ENCODE measurements at places on chromosomes 13 and 19.

DNA sequence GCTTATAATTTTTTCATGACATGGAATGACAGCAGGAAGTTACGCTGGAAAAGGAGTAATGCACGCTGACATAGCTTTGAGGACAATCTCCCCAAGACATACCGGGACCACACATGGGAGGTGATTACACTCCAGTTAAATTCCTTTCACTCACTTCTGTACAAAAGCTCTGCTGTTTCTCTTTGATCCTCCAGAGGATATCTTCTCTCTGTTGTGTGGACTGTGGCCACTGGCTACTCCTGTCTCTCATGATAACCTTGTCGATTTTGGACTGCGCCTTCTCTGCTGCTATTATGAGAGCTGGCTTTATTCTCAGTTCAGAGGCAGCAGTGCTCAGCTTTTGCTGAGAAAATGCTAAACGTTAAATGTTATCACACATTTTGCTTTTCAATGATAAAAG lies 464.6 kb downstream of the FGF9 start:
- DNase-seq, result no peak

- DNase-seq, result no peak
These were observed 9.8 kb downstream of the MCF2L start for GRCh38 chr13:112978561-112979405.

GRCh38 chr19:47798904-47799266 lies 5.5 kb downstream of the TPRX1 start:
- DNase-seq, result no peak

DNA sequence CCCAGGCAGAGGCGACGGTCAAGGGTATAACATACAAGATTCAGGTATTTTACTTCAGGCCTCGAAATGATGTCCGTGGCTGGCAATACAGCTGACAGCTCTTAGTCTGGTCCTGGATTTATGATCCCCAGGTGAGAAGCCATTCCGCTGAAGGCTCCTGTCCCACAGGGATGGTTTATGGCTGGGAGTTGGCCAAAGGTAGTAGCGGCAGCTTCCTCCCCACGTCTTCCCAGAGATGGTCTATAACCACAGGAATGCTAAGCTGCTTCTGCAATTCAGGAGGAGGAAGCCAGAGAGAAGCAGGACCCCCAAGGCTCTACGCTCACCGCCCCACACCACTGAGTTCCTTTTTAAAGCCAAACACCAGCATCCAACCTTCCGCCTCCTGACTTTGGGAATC lies 27.1 kb downstream of the OLFM2 start:
- no peak for DNase-seq

DNA sequence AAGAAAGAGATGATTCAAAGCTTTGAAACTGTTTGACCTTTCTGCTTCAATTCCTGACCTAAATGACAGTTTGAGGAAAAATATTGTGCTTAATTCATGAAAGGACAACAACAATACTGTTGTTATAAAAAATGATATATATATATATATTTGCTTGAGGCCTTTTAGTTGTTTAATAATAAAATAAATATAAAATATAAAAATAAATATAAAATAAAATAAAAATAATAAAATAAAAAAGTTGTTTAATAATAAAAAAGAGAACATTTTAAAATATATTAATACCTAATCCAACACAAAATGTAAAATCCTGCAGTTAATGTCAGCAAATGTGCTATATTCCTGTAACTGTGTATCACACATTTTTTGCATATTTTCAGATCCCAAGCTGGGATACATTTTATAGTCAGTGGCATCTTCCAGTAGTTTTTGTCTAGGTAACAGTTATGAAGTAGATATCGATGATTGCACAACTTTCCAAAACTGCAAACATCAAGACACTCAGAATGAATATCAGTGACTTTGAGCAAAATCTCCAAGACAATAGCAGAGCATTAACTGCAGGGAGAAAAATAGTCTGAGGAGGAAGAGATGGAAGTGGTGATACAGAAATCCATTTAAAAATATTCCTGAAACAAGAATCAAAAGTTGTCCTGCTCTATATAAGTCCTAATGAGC lies 375.5 kb upstream of the KLHL1 start:
- DNase-seq, result no peak

DNA sequence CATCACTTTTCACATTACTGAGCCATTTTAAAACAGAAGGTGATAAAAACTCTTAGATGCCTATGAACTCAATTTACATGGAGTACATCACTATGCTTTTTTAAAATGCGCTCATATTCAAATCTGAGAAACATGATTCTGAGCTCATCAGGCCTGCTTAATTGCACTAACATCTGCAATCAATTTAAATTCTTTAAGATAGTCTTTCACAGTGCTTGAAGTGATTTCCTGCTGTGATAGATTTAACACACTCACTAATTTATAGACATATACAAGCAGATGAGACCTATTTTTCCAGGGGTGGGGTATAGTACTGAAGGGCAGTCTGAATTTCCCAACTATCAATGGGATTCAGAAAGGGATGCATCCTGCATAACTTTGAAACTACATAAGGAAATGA lies 82.9 kb downstream of the DIAPH3 start:
- DNase-seq, result no peak

GRCh38 chr13:22647156-22647850 lies 533.5 kb upstream of the SGCG start:
- DNase-seq, result no peak

DNA sequence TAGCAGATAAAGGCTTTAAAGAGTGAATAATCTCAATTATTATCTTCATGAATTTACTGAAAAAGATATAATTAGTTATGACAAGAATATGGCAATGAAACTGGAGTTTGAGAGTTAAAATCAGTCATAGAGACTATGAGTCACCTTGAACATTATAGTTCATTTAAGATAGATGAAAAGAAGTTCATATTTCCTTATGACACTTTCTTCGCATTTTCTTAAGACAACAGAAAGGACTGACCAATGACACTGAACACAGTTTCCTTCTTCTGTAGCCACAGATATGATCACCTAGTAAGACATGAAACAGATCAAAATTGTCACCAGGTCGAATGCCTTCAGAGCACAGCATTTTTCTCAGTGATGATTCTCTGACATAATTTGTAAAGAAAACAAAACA lies 202.1 kb downstream of the KLF12 start:
- no peak for DNase-seq

GRCh38 chr19:17920527-17920926 lies 12.3 kb upstream of the CCDC124 start:
- DNase-seq, result no peak

DNA sequence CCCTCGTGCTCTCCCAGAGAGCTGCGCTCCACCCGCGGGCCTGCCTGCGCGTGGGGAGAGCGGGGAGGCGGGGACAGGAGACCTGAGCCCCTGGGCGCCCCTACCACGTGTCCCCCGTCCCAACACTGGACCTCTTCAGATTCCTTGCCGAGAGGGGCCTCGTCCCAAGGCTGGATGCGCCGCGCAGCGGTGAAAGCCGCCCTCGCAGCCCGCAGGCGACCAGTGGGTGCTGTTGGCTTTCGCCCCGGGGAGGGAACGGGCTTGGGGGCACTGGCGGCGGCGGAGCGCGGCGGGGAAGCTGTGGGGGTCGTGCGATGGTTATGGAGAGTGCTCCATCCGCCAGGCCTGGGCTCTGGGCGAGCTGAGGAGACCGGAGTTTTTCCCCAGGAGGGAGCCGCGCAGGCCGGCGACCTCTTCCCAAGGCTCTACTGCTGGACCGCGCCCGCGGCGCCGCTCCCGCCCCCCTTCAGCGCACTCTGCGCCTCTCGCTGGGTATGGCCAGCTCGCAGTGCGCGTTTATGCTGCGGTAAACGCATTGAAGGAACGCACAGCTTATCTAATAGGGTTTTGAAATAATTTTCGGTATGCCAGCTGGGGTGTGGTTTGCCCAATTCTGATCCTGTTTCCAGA lies 17.2 kb upstream of the RNF17 start:
- DNase-seq, result no peak

DNA sequence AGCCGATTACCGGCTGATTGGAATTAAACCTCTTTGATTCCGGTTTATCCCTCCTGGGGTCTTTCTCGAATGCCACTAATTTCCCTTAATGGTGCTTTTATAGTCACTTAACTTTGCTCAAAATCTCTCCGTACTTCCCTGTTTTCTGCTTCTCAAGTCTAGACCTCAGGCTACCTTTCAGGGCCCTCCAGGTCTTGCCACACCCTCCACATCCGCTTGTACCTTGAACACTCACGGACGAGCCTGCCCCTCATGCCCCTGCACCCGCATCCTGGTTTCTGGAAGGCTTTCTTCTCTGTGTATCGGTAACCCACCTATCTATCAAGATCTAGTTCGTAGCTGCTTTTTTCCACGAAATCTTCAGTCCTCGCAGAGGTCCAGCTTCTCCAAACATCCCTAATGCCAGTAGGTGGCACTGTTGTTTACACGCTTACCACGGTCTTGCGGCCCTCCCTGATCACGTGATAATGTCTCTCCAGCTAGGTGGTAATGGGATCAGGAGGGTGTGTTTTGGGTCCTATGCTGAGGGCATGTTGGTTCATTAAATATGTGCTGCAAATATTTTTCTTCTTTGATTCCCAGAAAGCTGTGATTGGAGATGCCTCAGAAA lies 13.8 kb downstream of the ATP12A start:
- DNase-seq, result peak; percentile 51

- no peak for DNase-seq
These were observed 15.8 kb downstream of the TECR start for GRCh38 chr19:14544977-14545715.

- no peak for DNase-seq
These were observed 3.5 kb upstream of the C19orf25 start for GRCh38 chr19:1482361-1483130.

GRCh38 chr13:51844862-51845573 lies at the start of gene TMEM272:
TSS of gene TMEM272 (minus strand) at chr13:51845177. CDS start at chr13:51838530, 6,647 bp downstream.
- peak; percentile 31 for DNase-seq

- peak; percentile 36 for DNase-seq
These were observed 845.3 kb downstream of the DIAPH3 start for GRCh38 chr13:59318320-59318930.

GRCh38 chr13:104004572-104004971 lies 938.4 kb upstream of the SLC10A2 start:
- no peak for DNase-seq

- DNase-seq, result no peak
These were observed 290.2 kb downstream of the IRS2 start for GRCh38 chr13:109496216-109496615.

Measured in kidney glomerular epithelial cell (primary cell).